ENCODE measurements at places on chromosomes 5 and 9.

DNA sequence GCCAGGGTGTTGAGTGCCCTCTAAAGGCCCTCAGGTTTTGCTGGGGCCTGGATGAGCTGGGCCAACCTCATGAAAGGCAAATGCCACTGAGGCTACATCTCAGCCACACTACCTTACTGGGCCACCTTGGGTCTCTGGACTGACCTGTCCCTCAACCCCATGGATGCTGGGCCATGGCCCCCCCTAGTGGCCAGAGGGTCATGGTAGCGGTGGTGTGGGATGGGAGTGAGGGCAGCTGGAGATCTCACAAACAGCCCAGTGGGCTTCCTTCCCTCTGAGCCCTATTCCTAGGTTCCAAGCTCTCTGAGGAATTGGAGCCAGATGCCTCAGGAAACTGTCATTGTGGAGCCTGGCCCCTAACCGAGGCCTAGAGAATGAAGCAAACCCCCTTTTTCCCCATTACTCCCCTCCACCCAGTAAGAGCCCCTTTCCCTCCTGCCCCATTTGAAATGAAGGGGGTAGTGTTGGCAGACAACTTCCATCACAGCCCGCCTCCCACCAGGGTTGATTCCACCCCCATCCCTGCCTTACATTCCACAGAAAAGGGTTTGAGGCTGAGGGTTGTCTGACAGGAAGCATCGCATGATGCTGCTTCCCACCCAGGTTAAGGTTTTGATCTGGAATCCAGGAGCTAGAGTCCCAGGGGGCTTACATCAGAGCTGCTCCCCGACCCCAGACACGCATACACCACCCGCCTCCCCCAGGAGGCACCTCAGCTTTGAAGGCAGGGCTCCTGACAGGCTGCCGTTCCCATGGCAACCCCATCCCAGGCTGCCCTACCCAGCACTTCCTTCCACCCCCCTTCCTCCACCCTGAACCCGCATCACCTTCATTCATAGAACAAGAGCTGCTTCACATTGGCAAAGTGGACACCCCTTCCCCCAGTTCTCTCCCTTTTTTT lies 63.9 kb downstream of the PCDH1 start:
- no peak overlapping the region for H3K27ac ChIP-seq
- peaks cover 16% of the 10 kb centered on the region for H3K4me1 ChIP-seq
- no peaks in the 10 kb centered on the region for H3K36me3 ChIP-seq
- H3K4me3 ChIP-seq = peak overlapping the region; percentile 41
- peaks cover 6% of the 10 kb centered on the region for H3K27me3 ChIP-seq

GRCh38 chr5:125587631-125588030 lies 835.6 kb upstream of the GRAMD2B start:
- H3K4me3 ChIP-seq = no peak overlapping the region
- H3K27me3 ChIP-seq = no peaks in the 10 kb centered on the region
- H3K36me3 ChIP-seq = no peaks in the 10 kb centered on the region
- H3K4me1 ChIP-seq = no peaks in the 10 kb centered on the region

DNA sequence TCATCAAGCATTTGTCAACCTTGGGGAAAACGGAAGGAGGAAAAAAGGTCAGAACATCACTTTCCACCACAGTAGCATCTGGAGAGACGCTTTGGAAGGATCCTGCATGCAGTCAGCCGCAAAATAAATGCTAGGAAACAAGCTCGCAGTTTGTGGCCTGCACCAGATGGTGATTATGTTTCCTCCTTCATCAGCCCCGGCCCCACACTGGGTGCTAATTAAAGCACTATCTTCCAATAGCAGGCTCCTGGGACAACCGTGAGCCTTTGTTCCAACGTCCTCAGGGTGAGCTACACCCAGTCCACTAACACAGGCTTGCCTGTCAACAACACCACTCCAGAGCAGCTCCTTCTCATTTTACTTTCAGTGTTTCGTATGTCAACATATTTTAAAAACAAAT lies 64.0 kb downstream of the RNF130 start:
- H3K4me1 ChIP-seq = no peaks in the 10 kb centered on the region
- H3K36me3 ChIP-seq = peaks cover 9% of the 10 kb centered on the region
- no peak overlapping the region for H3K4me3 ChIP-seq
- no peak overlapping the region for H3K27ac ChIP-seq
- no peaks in the 10 kb centered on the region for H3K27me3 ChIP-seq

- H3K36me3 ChIP-seq = no peaks in the 10 kb centered on the region
- peaks cover 4% of the 10 kb centered on the region for H3K4me1 ChIP-seq
- DNase-seq = peak; percentile 55
- H3K27ac ChIP-seq = no peak overlapping the region
- no peaks in the 10 kb centered on the region for H3K27me3 ChIP-seq
- no peak overlapping the region for H3K4me3 ChIP-seq
These were observed 166.4 kb downstream of the TLE1 start for GRCh38 chr9:81522716-81523551.

DNA sequence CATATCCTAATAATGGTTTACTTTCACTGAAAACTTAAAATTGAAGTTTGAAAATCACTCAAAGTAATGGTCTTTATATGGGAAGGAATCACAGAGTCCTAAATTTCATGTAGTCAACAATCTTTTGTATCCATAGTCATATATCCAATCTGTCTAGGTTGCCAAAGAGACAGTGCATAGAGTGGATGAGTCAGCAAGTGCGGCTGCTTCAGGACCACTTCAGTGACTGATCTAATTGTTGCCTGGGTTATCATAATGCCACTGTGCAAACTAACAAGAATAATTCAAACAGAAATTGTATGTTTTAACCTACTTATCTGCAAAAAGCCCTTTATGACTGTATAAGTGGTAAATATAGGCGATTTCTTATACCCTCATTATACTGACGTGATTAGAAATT lies 211.3 kb upstream of the PRR16 start:
- peak overlapping the region; percentile 21 for H3K27ac ChIP-seq
- H3K4me1 ChIP-seq = peaks cover 8% of the 10 kb centered on the region
- no peaks in the 10 kb centered on the region for H3K27me3 ChIP-seq
- H3K4me3 ChIP-seq = no peak overlapping the region
- no peak for DNase-seq

DNA sequence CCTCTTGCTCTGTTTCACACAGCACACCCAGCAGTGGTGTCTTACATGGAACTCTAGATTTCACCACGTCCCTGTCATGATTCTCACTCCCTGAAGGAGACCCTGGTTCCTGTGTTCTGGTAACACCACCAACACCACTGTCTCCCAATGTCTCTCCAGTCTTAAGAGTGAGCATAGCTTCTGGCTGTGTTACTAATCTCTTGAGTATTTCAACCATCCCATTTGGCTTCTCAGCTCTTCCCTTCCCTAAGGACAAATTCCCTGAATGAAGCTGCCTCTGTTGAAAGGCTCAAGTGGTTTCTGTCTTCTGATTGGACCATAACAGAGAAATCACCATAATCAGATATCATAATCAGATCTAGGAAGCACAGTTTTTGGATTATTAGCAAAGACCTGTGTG lies 311.8 kb downstream of the DNAH5 start:
- H3K36me3 ChIP-seq = no peaks in the 10 kb centered on the region
- H3K27me3 ChIP-seq = no peaks in the 10 kb centered on the region

- no peak for DNase-seq
- no peaks in the 10 kb centered on the region for H3K36me3 ChIP-seq
- peaks cover 3% of the 10 kb centered on the region for H3K4me1 ChIP-seq
- no peaks in the 10 kb centered on the region for H3K27me3 ChIP-seq
These were observed 764.1 kb upstream of the ARRDC3 start for GRCh38 chr5:92147266-92147665.

DNA sequence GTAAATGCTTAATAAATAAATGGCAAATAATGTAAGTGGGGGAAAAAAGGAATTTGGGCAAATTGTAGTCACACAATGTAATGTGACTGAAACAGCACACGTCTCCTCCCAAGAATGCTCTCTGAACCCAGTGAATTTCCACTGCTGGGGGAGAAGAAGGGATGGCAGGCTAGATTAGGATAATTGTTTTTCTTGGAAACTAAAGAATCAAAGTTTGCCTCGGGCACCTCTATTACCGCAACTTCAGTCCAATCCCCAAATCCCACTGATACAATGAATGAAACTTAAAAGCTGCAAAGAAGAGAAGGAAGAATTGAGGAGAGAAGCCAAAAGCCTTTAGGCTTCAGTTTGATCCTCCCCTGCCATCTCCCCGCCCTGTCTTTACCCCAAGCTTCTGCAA lies 423.2 kb upstream of the PAPPA start:
- DNase-seq = no peak
- H3K27ac ChIP-seq = no peak overlapping the region
- no peaks in the 10 kb centered on the region for H3K27me3 ChIP-seq
- no peaks in the 10 kb centered on the region for H3K4me1 ChIP-seq
- no peaks in the 10 kb centered on the region for H3K36me3 ChIP-seq

DNA sequence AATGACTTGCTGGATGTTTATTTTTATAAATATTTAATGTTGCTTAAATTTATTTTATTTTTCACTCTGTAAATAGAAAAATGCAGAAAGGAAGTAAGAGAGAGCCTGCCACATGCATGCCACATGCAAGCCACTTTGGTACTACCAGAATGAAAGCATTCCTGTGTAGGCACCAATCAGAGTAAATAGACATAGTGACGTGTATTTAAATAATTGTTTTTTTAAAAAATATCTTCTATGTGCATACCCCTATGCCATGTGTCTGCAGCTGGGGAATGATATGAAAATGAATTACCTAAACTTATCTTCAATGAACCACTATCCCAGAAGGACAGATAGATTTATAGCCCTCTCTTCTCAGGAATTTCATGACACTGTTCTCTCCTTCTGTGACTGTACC lies 651.5 kb upstream of the RIOK2 start:
- no peak overlapping the region for H3K27ac ChIP-seq
- peaks cover 13% of the 10 kb centered on the region for H3K4me1 ChIP-seq
- no peaks in the 10 kb centered on the region for H3K27me3 ChIP-seq
- no peak overlapping the region for H3K4me3 ChIP-seq

GRCh38 chr9:8876303-8876702 lies 1076.7 kb upstream of the DMAC1 start:
- H3K27ac ChIP-seq = no peak overlapping the region
- no peaks in the 10 kb centered on the region for H3K36me3 ChIP-seq
- H3K27me3 ChIP-seq = no peaks in the 10 kb centered on the region
- H3K4me3 ChIP-seq = no peak overlapping the region

GRCh38 chr5:14842117-14842516 lies 29.5 kb downstream of the ANKH start:
- DNase-seq = no peak
- no peaks in the 10 kb centered on the region for H3K4me1 ChIP-seq
- H3K4me3 ChIP-seq = no peak overlapping the region
- peaks cover 10% of the 10 kb centered on the region for H3K36me3 ChIP-seq
- H3K27me3 ChIP-seq = no peaks in the 10 kb centered on the region

DNA sequence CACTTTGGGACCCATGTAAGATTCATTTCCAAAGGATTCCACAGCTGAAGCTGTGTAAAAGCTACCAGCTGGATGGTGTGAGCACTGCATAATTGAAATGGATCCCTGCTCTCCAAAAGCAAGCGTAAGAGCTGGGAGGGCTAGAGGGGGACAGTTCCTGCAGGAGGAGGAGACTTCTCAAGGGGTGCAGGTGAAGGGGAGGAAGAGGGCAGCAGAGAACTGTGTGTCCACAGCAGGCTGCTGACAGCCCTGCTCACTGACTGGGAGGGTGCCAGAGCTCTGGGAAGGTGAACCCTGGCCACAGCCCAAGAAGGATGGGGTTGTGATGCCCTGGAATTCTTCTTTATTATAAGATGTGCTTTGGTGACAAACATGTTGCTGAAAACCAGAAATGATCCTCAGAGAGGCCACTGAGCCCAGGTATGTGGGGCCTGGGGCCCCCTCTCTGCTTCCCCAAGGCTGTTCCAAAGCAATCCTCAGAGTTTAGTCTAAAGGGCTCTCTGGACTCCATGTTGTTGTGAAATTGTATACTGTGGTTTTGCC lies 112.8 kb upstream of the SLC25A48 start:
- no peaks in the 10 kb centered on the region for H3K36me3 ChIP-seq
- no peaks in the 10 kb centered on the region for H3K4me1 ChIP-seq
- no peak overlapping the region for H3K4me3 ChIP-seq
- no peak overlapping the region for H3K27ac ChIP-seq

DNA sequence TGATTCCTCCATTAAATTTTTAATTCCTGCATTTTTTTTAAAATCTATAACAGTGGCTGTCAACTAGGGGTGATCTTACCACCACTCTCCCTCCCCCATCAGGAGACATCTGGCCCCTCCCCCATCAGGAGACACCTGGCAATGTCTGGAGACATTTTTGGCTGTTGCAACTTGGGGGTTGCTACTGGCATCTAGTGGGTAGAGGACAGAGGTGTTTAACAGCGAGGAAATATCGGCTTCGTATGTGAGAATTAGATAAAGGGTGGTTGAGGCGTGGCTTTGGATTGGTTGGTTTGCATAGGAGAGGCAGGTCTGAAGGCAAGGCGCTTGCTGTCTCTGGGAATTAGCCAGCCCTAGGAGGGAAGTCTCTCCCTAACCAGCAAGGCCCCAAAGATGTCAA lies 10.5 kb downstream of the CDHR2 start:
- no peaks in the 10 kb centered on the region for H3K36me3 ChIP-seq
- H3K4me1 ChIP-seq = no peaks in the 10 kb centered on the region
- H3K27ac ChIP-seq = no peak overlapping the region

DNA sequence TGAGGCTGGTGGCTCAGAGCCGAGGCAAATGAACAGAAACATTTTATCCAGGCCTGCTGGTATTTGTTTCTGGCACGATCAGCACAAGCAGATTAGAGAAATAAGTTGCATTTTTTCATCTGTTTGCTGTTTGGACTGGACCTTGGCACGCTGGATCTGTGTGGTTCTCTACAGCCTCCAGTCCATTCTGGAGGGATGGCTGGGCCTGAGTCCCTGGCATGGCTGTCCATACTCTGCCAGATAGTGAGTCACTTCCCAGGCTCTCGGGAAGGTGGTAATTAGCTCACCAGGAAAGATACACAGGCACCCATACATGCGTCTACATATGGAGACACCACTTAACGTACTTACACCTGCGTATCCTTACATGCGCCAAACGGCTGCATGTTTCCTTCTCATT lies 78.6 kb downstream of the SPRY4 start:
- no peaks in the 10 kb centered on the region for H3K27me3 ChIP-seq
- no peak for DNase-seq
- no peaks in the 10 kb centered on the region for H3K36me3 ChIP-seq
- peaks cover 16% of the 10 kb centered on the region for H3K4me1 ChIP-seq
- H3K27ac ChIP-seq = peak overlapping the region; percentile 40
- no peak overlapping the region for H3K4me3 ChIP-seq

GRCh38 chr5:173697931-173698579 lies 81.6 kb upstream of the BOD1 start:
- H3K27me3 ChIP-seq = no peaks in the 10 kb centered on the region
- no peaks in the 10 kb centered on the region for H3K36me3 ChIP-seq
- H3K4me3 ChIP-seq = no peak overlapping the region
- DNase-seq = no peak
- no peak overlapping the region for H3K27ac ChIP-seq

- DNase-seq = no peak
- H3K4me1 ChIP-seq = no peaks in the 10 kb centered on the region
- no peak overlapping the region for H3K27ac ChIP-seq
- H3K36me3 ChIP-seq = no peaks in the 10 kb centered on the region
These were observed 2144.3 kb upstream of the C9orf72 start for GRCh38 chr9:29717631-29718030.

DNA sequence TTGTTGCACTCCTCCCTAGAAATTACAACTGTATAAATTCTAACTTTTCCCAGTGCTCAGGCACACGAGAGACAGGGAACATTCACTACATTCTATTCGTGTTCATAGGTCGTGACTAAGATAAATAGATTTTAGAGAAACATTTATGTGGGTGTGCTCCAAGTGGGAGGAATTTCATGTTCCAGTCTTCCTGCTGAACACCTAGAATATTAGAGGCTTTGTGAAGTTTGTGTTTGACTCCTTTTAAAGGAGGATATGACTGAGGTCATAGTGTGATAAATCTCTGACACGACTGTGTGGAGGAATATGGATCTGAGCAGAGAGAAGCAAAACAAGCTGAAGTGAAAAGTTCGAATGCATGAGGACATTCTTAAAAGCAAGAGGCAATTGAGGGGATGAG lies 355.3 kb downstream of the ZSWIM6 start:
- no peaks in the 10 kb centered on the region for H3K4me1 ChIP-seq
- H3K27me3 ChIP-seq = no peaks in the 10 kb centered on the region
- no peak overlapping the region for H3K4me3 ChIP-seq
- H3K27ac ChIP-seq = no peak overlapping the region
- DNase-seq = no peak
